ENCODE measurements at places on chromosomes 7 and 10.
A peak's percentile ranks its signal among the peaks of the same experiment; 100 is the strongest.

DNA sequence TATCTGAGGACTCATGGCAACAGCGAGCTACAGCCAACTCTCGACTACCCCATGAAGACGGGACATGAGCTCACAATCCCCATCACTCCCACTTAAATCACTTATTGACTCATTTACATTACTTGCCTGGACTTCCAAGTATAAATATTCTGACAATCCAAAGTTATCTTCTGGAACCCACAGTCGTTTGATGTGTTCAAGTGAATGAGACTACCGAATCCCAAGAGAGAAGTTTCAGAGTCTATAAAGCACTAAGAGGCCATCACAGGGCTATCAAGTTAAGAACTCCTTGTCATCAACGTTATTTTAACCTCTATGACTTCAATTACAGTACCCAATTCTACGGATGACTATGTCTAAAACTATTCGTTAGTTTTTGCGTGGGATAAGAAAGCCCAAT lies 11.5 kb upstream of the ANAPC16 start:
- DNase-seq, result peak; percentile 68

GRCh38 chr7:28410628-28411531 lies 1.4 kb upstream of the CREB5 start:
- peak; percentile 86 for DNase-seq

DNA sequence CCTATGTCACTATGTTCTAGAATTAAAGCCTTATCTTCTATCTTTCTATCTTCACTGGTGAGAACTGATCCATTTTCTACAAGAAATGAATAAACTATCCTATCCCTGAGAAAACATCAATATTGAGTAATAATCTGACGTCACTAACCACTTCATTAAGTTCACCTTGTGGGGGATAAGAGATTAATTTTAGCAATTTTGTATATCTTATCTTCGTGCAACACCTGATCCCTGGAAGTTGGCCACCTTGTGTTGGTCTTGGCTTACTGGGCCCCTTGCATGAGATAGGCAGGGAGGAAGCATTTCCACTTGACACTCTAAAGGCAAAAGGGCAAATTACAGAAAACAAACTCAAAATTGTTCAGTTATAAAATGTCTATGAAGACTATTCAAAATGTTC lies 20.1 kb upstream of the OR6B1 start:
- DNase-seq, result no peak

- DNase-seq, result peak; percentile 54
These were observed 614 bp upstream of the IFIT2 start for GRCh38 chr10:89301232-89301631.

DNA sequence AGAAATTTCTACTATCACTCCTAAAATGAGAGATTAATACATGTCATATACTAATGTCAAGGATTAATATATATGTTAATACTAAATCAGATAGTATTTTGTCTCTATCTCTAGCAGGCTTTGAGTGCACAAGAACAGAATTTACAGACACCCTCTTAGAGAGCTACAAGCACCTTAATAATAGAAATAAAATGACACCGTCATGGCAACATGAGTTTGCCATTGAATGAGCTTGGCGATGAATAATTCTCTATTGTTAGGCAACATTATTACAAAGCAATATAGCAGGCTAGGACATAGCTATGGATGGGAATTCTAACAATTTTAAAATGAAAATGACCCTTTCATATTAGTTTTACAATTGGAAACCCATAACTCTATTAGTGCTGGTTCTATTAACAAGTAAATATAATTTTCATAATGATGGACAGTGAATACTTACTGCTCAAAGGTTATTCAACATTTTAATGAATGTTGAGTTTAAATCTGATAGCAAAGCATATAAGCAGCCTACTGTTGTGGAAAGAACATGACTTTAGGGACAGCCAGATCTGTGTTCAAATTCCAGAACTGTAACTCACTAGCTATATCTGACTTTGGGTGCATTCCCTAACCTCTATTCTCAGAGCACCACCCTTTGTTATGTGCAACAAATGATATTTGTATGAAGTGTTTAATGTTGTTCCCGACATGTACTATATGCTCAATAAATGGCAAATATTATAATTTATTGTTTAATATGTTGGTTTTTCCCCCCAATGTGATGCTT lies 184.5 kb upstream of the DKK1 start:
- DNase-seq, result no peak

DNA sequence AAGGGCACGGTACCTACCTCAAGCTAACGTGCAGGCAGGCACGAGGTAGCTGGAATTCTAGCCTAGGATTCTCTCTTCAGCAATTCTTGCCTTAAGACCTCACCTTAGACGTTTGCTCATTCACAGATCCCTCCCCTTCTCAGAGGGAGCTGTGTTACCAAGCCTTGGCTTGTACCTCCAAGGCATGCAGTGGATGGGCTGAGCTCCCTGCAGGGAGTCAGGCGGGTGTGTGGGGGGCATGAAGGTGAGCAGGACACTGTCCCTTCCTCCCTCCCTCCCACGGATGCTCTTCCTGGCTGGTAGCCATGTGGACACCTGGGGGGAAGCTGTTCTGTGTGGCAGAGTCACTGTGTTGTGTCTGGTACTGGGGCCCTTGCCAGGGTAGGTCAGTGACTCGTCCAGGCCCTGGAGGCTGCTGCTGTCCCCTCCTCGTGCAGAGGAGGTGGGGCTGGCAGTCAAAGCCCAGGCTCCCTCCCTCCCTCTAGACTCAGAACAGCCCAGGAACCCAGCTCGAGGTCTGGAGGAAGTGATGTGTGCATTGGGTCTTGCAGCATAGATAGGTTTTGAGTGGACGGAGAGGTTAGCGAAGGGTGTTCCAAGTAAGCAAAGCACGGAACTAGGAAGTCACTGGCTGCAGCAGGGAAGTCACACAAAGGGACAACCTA lies 222.2 kb upstream of the SH2B2 start:
- DNase-seq, result no peak

Data from fibroblast of mammary gland (primary cell).